ENCODE measurements at places on chromosomes 5 and 9.

GRCh38 chr5:53239301-53239990 lies 129.9 kb upstream of the MOCS2 start:
- DNase-seq: no peak

DNA sequence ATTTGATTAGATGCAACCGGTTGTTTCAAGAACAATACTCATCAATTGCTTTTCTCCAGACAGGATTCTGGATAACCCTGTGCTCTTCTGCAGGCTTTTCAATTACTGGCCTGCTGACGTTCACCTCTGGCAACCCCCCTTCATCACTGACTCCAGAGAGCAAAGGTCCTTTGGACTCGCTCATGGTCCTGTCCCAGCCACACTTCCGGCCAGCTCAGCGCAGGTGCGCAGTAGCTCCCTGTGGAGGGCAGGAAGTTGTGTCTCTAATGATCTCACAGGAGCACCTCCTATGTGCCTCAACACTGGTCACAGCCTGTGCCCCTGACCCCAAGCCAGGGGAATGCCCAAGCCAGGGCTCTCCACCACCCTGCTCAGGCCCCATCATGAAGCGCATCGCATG lies 44.0 kb downstream of the OLFM1 start:
- DNase-seq: no peak

DNA sequence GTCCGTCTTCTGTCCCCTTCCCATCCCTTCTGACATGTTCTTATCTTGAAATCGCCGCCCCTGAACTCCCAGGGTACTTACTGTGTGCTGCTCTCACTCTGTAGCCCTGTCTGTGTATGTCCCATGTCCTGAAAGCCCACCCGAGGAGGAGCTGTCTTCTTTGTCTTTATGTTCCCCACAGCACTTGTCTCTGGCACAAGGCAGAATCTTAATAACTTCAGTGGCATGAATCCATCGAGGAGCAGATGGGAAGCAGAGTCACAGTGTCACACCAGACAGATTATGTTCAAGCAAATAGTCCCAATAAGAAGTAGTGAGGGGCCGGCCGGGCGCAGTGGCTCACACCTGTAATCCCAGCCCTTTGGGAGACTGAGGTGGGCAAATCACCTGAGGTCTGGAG lies 29.7 kb upstream of the LTC4S start:
- no peak for DNase-seq

GRCh38 chr5:33205727-33206410 lies 234.9 kb upstream of the TARS1 start:
- DNase-seq: no peak

- DNase-seq: no peak
These were observed 25.4 kb upstream of the ELL2 start for GRCh38 chr5:95986937-95987520.

DNA sequence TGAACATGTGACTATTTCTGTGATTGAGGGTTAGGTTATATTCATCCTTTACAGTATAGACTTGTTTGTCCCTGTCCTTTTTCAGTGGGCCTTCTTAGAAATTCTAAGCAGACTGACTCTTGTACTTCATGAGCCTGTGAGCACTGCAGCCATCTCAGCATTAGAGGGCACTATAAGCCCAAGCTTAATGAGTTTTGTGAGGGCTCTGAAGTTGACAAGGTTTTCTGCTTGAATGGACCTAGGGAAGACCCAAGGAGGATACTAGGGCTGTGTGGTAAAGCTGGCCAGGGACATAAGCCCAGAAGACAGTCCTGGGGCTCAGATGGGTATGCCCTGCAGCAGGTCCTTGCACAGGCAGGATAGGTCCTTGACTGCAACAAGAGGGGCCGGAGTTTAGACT lies 126.5 kb downstream of the MRPS30 start:
- no peak for DNase-seq

DNA sequence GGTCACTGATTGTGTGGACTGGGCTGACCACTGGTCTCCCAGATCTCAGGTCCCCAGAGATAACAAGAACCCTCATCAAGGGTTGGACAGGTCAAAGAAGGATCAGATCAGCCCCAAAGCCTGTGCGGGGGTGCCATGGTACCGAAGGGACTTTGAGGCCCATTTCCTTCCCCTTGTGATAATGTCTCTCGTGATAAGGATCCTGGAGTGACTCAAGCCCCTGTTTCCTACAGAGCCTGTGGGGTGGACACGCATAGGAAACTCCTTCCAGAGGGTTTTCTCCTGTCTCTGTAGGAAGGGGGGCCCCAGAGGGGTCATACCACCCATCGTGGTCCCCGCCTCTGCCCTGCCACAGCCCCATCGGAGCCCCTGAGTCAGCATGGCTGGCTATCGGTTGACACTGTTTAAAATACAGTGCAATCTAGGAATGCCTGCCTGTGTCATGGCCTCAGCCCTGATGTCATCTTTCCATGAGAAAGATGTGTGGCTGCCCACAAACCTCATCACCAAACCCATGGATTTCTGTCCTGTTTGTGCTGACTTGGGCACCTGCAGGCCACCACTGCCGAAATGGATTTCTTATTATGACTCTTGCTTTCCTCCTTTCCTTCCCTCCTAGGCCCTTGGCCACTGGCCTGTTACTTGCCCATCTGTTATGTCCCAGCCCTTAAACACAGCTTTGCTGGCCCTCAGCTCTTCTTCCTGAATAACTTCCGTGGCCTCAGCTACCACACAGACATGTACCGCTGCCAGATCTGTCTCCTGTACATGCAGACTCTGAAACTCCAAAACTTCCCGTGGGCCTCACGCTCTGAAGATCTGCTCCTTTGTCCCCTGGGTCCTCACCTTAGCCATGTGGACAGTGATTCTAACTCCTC lies 2.9 kb upstream of the CSF2 start:
- no peak for DNase-seq

GRCh38 chr5:6000867-6001266 lies 377.5 kb downstream of the MED10 start:
- DNase-seq: no peak

All from stimulated activated CD4-positive, alpha-beta T cell treated with anti-CD3 and anti-CD28 coated beads, Interleukin-12 subunit alpha, Interleukin-12 subunit beta, amount 100 ng/mL, for 4 hours (primary cell).